ENCODE measurements at places on chromosomes 3 and 15.

GRCh38 chr15:25664761-25665160 lies 198.4 kb downstream of the ATP10A start:
- no peak for DNase-seq

DNA sequence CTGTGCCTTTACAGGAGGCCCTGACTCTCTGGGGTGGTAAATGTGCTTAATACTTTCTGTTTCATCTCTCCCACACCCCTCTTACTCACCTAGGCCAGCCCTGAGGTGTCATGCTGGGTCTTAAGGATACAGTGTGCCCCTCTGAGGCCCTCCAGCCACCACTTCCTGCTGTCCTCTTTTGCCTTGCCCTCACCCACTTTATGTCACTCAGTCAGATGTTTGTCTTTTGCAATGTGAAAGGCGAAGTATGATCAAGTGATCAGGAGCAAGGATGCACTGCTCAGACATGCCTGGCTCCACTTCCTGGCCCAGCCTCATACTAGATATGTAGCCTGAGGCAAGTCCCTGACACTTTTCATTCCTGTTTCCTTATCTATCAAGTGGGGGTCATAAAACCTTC lies 339.0 kb upstream of the NR2E3 start:
- no peak for DNase-seq

DNA sequence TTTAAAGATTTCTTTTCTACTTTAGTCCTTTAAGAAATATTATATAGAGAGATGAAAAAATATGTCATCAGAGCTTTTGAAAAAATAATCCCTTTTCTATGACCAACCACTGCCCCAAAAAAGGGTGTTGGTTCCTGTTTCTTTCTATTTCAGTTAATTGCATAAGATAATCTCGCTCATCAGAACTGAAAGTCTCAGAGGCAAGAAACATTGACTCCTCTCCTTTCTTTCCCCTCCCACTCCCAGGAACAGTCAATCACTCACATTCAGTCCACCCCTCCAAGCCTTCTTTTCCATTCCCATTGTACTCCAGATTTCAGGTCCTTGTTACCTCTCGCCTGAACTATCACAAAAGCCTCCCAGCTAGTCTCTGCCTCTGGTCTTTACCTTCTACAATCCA lies 153.7 kb upstream of the ABI3BP start:
- no peak for DNase-seq

GRCh38 chr3:44125246-44125645 lies 116.4 kb upstream of the TOPAZ1 start:
- no peak for DNase-seq

- DNase-seq: no peak
These were observed 63.2 kb downstream of the PXYLP1 start for GRCh38 chr3:141294848-141295247.

DNA sequence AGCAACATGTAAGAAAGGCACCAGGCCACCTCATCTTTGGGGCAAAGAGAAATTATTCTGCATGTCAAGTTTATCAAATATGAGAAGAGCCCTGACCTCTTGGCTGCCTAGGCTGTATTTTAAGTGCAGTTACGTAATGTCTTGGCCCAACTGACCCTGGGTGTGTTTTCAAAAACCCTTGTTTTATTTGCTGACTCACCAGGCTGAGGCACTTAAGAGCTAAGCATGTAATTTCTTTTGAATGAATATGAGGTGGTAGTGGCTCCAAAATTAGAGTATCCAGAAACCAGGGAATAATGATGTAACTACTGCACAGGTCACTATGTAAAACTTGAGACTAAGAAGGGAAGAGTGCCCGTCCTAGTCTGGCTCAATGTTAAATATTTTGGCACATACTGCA lies 24.3 kb downstream of the PGPEP1L start:
- no peak for DNase-seq
